ENCODE measurements at places on chromosomes 3 and 15. TPM values are rescaled to one million over a fixed set of nuclear protein-coding genes. Genes with fewer than 3 reads are reported as not detected.

GRCh38 chr3:194854659-194855390, 169.1 kb downstream of the FAM43A start:
- DNase-seq: no peak

DNA sequence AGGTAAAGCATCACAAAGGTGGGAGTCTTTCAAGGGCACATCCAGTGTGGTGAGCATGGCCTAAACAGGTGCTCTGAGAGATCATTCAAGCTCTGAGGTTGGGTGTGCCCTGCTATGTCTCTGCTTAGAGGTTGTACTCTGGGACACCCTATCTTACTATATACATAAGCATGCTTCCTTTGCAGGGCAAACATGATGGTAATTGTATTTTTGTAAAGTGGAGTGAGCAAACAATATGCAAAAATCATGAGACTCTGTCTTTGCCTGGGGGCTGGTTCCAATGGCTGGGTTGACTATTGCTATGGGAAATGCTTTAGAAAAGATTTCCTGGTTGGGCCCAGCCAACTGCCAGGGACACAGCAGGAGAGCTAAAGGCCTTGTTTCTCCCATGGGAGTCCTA, 315.1 kb upstream of the TLE3 start:
- DNase-seq: no peak

GRCh38 chr15:24878153-24878552, 76.6 kb upstream of the SNRPN start:
- peak; percentile 65 for DNase-seq

GRCh38 chr3:134636406-134636805, 14.4 kb downstream of the KY start:
- no peak for DNase-seq

GRCh38 chr3:132016061-132017041, 18.5 kb downstream of the CPNE4 start:
- no peak for DNase-seq

- no peak for DNase-seq
Observed at GRCh38 chr3:46873521-46873920, 4.0 kb upstream of the PTH1R start.

- no peak for DNase-seq
Observed at GRCh38 chr3:152559246-152559645, 275.7 kb upstream of the P2RY1 start.

DNA sequence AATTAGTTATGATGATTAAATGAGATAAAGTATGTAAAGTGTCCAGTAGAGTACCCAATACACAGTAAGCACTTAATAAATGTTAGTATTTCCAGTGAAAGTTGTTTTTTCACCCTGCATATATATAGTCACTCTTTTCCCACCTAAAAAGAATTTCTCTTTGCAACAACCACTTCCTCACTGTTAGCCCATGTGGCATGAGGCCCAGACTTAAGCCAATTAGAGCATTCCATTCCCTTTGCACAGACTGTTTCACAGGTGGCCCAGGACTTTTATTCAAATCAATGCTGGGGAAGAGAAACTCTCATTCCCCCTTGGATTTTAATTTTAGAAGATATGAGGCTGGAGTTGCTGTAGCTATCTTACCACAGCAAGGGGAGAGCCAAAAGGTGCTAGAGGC, 3.7 kb downstream of the IFT80 start:
- DNase-seq: peak; percentile 70

GRCh38 chr3:153110041-153110440, 52.0 kb upstream of the RAP2B start:
- DNase-seq: no peak

DNA sequence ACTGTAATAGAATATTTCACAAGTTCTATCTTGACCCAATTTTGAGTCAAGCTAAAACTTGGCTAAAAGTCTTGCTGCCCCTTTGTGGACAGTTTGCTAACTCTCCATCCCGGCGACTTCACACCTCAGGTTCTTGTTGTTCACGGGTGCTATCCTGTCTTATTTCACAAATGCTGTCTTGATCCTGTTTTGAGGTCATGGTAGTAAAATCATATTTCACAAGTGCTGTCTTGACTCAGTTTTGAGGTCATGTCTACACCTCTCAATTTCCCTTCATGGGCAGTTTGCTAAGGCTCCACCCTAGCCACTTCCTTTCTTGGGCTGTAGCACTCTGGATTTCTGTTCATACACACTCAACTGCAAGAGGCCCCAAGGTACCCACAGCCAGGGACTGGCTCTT, 45.0 kb upstream of the GK5 start:
- DNase-seq: no peak

GRCh38 chr3:147458995-147459704, 50.0 kb downstream of the ZIC1 start:
- DNase-seq: no peak

DNA sequence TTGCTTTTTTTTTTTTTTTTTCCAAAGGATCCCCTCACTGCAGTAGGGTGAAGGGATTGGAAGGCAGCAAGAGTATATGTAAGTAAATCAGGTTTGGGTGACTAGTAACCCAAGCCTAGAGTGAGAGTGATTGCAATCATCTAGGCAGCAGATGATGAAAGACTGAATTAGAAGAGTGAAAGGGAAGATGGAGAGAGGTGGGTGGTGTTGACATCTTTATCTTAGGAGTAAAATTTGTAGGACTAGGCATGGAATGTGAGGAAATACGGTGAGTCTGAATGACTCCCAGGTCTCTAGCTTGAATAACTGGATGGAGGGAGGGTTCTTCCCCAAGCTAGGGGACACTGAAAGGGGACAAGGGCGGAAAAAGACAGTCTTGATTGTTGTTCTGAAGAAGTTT, 63.4 kb downstream of the TPRG1 start:
- DNase-seq: no peak

- no peak for DNase-seq
Observed at GRCh38 chr15:92583096-92584034, 72.2 kb downstream of the FAM174B start.

- no peak for DNase-seq
Observed at GRCh38 chr3:147197739-147198138, 208.6 kb downstream of the ZIC4 start.

- DNase-seq: no peak
Observed at GRCh38 chr3:53680028-53680427, 166.2 kb downstream of the CHDH start.

DNA sequence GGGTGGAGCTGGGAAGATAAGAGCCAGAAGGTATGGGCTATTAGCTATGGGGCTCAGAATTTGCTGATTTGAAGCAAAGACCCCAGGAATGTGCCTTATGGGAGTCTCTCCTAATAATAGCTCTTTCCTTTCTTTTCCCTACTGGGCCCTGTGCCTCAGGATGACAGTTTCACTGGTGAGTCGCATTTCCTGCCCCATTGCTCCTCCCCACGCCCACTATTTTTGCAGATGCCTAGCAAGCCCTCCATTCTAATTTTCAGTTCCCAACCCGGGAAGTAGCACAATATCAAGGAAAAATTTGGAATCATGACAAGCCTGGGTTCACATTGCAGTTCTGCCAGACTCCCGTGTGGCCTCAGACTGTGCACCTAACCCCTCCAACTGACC, 583 bp downstream of the IL17RE start:
- DNase-seq: no peak

- DNase-seq: no peak
Observed at GRCh38 chr3:120369037-120369467, 19.9 kb upstream of the LRRC58 start.

DNA sequence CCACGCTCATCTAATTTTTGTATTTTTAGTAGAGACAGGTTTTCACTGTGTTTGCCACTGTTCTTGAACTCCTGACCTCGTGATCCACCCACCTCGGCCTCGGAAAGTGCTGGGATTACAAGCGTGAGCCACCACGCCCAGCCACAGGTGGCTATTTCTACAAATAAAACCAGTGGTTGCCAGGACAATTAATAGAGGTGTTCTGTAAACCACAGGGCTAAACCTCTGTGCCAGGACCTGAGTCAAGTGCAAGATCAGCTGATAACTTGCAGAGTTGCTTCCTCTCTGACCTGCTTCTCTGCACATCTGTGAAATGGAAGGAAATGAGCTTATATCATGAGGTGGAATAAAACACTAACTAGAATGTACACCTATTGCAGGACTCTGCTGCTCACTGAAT, 72.8 kb downstream of the CD200R1L start:
- DNase-seq: peak; percentile 15

DNA sequence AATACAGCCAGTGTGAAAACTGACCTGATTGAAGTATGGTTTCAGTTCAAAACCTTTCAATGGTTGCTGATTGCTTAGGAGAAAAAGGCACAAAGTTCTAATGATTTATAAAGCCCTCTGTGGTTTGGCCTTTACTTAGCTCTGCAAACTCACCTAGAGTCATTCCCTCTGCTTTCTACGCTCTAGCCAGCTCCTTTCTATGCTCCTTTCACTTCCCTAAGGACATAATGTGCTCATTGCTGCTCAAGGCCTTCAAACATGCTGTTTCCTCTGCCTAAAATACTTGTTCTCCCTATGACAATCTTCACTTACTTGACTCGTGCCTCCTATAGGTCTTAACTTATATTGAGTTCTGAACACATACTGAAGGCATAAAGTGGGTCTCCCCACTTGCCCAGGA, 19.0 kb downstream of the RPL39L start:
- DNase-seq: no peak

DNA sequence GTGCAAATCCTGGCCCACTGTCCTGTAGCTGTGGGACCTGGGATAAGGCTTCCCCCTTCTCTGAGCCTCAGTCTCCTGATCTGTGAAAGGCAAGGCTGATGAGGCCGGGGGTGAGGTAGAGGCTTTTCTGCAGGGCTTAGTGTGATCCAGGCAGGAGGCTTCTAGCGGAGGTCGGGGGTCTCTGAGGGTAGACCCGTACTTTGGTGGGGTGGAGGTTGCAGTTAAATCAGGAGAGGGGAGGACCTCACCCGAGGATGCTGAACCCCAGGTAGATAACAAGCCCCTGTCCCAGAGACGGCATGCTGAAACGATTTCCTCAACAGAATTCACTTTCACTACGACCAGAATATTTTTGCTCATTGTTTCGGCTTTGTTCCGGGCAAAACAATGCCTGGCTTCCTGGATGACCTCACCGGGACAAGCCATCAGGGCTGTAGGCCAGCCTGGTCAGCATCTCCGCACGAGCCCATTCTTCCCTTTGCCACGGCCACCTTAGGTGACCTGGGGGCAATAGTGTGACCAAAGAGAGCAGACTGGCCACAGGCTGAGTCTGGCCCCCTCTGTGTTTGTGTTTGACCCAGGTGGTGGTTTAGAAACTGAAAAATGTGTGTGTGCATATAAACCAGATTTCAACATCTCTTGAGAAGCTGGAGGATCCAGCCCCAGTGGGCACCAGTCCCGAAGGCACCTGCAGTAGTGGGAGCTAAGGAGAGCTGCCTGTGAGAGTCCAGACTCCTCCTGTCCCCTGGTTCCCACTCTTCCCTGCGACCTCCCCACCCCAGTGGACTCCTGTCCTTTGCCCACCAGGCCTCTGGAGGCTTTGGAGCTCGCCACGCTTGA, 33.0 kb downstream of the SLC6A6 start:
- no peak for DNase-seq

DNA sequence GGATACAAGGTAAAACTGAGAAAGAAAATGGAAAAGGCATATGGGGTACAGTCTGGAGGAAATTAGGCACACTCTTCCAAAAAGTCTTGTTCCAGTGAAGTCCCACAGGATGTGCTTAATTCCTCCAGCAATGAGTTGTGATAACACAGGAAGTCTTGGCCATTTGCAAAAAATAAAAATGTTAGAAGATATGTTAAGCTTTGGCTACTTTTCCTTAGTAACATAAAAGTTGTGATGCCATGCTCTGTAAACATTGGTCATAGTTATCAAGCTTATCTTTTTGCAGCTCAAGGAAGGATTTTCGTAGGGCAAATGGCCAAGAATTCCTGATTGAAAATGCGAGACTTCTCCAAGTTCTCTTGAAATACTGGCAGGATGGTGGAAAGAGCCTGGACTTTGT, 26.4 kb downstream of the LNP1 start:
- DNase-seq: no peak

- no peak for DNase-seq
Observed at GRCh38 chr3:164514576-164514975, 563.7 kb downstream of the SI start.

GRCh38 chr15:63669074-63669473, 71.9 kb downstream of the FBXL22 start:
- no peak for DNase-seq

DNA sequence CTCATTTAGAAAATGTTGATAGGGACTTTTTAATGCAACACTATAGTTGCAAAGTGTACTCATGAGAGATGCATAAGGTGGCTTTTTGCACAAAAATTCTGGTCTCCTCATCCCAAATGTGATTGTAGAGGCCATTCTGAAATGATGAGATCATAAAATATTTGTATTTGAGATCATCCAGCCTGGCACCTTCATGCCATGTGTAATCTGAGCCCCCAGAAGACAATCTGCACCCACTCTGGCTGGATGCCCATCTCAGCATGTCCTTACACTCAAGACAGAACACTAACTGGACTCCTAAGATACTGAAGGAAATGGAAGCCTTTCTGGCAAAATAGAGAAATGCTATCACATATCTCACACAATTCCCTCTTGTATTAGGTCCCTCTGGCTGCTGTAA, 49.2 kb downstream of the SLC7A14 start:
- no peak for DNase-seq

DNA sequence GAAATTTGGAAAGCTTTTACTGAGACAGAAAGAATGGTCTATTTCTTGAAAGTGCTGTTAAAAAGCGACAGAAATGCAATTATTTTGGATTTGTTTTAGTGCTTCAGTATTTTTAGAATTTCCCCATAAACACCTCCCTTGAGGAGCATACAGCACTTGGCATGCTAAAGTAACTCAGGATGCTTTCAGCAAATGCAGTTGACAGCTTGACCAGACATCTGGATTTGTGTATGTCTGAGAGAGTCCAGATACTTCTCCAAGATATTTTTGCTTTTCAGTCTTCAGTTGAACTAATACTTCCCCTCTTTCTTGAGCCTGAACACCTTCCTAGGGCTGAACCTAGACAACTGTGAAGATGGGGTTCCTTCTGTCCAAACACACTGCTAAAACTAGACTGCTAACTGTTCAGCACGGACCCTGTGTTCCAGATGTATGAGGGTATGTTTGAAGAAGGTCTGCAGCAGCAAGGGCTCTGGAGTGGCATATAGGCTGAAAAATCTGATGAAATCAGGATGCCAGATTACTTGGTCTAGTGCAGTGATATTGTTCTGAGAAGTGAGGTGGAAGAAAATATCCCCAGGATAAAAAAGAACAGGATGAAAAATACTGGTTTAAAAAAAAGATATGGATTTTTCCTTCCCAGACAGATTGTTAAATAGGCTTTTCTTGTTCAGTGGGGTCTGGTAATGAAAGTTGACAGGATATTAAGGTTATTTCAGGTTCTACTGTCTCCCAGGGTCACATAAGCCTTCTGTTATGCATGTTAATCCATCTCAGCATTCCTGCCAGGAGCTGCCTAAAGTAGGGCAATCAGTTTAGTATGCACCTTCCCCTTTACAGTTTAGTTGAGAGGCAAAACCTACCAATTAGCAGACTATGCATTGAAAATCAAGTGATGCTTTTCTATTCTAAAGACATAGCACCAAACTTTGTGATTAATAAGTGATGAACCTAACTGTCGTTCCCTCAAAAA, 516.9 kb upstream of the TBL1XR1 start:
- DNase-seq: no peak

LINGO1 gene
- total RNA-seq: not detected

ADAMTSL3 gene
- 0.17 TPM for total RNA-seq

MUC20 gene
- 0.17 TPM for total RNA-seq

ISLR2 gene
- total RNA-seq: not detected

ITIH3 gene
- total RNA-seq: not detected

BDH1 gene
- 4.9 TPM for total RNA-seq

GPR15 gene
- total RNA-seq: not detected

RBP2 gene
- total RNA-seq: not detected

MINDY4B gene
- not detected for total RNA-seq

KNSTRN gene
- 90.3 TPM for total RNA-seq

CIAO2A gene
- total RNA-seq: 193 TPM

TRIM42 gene
- total RNA-seq: not detected
